HAP-1 (cell line): ENCODE measurements at places on chromosomes 3 and 15.

DNA sequence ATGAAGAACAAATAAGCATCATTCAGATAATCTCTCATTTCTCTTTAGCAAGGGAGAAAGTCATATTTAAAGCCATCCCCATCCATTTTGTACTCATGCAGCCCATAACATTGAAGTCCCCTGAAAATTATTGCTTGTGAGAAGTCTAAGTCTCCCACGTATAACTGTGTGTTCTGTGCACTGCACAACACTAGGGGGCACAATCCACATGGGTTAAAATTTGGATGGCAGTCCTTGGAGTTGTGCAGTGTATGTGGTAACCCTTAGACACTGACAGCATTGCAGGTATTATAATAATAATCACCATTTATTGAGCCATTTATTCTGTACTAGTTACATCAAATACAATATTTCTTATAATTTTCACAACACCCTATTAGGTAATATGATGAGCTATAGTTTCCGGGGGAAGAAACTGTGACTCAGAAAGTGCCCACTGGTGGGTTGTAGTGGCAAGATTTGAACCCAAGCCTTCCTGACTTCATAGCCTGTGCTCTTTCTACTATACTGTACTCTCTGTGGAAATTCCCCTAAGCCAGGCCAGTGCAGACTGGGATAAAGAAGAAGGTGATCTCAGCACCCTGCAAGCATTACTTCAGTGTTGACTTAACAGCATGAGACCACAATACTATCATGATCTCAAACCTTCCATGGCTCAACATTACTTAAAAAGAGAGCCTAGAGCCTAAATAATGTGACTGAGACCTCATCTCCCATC lies 15.7 kb downstream of the KCNAB1 start:
- peak; percentile 23 for DNase-seq

DNA sequence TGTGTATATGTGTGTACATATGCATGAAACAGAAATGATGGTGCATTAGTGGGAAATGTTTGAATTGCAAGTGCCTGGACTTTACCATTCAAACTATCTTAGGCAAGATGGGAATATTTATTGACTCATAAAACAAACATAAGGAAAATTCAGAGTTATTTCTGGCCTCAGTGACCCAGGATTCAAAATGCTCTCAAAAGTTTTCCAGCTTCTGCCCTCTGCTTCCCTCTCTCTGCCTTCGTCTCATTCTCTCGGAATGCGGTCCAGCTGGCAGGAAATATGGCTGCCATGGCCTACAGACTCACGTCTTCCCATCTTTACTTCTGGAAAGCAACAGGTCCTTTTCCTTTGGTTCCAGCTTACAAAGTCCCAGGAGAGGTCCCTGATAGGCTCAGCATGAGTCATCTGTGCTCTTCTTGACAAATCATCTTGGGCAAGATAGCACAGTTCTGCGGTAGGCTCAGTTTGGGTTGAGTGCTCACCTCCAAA lies 8.7 kb upstream of the ZNF774 start:
- DNase-seq: no peak

DNA sequence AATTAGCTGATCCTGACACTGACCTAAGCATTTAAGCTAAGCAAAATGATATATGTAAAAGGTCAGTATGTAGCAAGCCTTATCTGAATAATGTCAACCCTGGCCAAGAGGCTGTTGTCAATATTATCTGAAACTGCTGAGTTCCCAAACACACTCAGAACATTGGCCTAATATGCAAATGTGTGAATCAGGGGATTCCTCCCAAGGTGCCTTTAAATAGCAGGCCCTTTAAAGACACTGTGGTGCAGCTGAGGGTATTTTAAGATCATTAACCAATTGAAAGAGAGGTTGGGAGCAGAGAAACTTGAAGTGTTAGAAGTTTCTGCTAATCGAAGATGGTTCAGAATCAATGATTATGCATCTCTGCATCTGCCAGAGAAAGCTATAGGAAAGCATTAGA lies 207.0 kb downstream of the NTRK3 start:
- no peak for DNase-seq

DNA sequence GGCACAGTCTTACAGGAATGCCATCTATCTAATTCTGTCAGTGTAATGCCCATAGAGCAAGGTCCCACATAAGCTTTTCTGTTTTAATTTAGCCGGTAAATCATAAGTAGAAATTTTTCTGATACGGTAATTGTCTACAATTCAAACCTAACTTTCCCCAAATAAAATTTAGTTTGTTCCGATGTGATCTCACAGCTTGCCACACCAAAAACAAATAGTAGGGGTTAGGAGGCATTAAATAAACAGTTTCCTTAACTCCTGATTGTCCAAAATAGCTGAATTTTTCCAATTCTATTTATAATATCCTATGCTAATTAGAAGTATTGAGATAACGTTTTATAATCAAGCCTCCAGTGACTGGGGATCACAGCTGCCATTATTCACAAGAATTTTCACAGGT lies 53.3 kb downstream of the TSC22D2 start:
- no peak for DNase-seq

DNA sequence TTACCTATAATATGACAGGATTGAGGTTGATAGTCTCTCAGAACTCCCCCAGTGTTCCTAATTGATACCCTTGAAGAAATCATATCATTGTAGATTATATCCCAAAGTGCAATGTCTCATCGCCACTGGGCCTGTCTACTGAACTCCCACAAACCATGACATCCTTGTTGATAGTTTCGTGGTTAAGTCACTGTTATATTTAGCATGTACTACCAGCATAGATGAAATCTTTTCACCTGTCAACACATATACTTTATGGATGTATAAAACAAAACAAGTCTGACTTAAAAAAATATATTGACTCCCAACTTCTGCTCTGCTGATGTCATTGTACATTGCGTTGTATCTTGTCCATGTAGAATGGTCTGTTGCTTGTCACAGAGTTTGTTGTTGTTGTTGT lies 128.1 kb downstream of the IQCH start:
- DNase-seq: no peak

GRCh38 chr15:70573121-70573850 lies 190.1 kb downstream of the UACA start:
- DNase-seq: no peak

DNA sequence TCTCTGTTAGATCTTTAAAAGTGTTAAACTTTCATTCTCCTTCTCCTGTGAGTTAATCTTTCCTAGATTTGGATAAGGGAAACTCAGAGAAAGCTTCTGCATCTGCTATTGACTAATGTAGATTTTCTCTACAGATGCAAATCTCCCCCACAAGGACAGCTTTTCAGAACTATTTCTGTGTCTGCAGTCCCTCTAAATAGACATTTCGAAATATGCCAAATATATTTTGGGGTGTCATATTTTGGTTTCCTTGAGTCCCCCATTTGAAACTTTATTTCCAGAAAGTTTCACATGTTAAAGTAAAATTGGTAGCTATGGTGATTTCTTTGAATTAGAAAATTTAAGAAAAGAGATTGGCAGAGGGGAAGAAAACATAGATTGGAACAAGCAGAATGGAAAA lies 852.3 kb upstream of the ALCAM start:
- no peak for DNase-seq

DNA sequence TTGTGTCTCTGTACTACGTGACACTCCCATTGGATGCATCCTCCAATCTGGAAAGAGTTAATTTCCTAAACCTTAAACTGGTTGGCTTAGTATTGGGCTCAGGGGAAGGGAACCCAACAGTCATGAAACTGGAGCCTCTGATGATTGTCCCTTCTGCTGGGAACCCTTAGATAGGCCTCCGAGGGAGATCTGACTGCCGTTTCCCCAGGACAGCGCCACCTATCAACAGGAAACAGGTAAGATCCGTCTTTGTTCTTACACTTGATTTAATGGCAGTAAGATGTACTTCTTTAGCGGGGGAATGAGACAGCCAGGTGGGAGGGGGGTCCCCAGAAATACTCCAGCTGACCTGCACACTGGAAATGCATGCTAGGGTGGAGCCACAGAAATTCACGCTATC lies 1749.6 kb downstream of the SI start:
- DNase-seq: peak; percentile 10

GRCh38 chr3:110968076-110968475 lies 103.5 kb upstream of the NECTIN3 start:
- DNase-seq: no peak

DNA sequence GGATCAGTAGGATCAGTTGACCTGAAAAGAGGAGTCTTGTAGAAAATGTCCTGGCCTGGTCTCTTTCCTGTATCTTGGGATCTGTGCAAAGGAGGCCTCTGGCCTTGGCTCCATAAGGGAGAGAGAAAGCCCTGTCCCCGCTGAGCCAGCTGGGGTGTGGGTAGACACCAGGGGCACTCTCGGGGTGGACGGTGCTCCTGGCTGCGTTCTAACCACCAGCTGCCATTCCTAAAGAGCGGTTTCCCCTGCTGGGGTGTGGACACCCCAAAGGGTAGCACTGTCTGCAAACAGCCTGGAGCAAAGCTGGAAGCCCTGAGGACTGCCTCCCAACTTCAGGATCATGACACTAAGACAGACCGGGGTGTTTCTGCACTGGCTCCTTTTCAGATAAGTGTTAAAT lies 23.5 kb downstream of the SYNM start:
- no peak for DNase-seq

DNA sequence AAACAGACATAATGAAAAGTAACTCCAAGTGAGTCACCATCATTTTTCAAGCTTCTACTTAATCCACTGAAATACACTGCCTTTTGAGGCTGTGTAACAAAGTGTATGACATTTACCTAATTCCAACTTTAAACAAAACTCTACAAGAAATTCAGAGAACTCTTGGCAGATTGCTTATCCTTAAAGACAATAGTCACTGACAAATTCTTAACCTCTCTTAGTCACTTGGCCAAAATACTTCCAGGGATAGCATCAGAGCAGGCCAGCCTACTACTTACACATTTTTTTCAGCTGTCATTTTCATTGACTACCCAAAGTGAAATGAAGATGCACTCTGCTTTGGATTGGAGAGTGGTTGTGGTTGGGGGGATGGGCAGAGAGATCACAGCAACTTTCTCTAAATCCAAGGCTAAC lies 3.6 kb downstream of the WWTR1 start:
- no peak for DNase-seq

DNA sequence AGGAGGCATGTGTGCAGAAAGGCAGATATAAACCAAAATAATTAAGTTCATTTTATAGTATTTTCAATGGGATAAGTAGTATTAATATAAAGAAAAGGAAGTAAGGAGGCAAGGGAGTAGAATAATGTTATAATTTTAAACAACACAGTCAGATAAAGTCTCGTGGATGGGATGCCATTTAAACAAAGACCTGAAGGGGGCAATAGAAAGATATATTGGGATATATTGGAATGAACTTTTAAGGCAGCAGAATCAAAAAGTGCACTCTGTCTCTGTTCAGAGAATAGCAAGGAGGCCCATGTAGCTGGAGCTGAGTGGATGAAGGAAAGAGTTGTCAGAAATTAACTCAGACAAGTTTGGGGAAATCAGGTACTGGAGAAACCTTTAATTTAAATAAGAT lies 158.7 kb downstream of the CGGBP1 start:
- DNase-seq: no peak

GRCh38 chr3:156460206-156460611 lies 94.7 kb downstream of the SSR3 start:
- DNase-seq: no peak

GRCh38 chr15:86629409-86630356 lies 550.0 kb downstream of the AGBL1 start:
- DNase-seq: peak; percentile 58

- peak; percentile 87 for DNase-seq
Measured at GRCh38 chr3:39404943-39405686, 1.4 kb upstream of the RPSA start.

- DNase-seq: no peak
Measured at GRCh38 chr3:14225421-14225820, 46.8 kb downstream of the LSM3 start.

DNA sequence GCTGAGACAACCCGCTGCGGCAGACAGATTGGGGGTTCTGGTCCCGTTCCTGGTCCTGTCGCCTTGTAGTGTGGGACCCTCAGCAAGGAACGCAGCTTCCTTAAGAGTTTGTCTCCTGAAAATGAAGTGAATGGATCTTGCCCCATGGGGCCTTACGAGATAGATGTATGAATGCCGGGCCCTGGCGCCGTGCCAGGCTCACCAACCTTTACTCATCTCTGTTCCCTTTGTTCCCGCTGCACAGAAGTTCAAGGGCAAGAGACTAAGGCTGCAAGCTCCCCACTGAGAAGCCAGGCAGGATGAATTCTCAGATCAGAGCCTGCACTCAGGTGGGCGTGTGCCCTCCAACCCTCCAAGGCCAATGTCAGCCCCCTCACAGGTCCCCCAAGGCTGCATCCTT lies 162.7 kb upstream of the IQSEC1 start:
- DNase-seq: no peak

DNA sequence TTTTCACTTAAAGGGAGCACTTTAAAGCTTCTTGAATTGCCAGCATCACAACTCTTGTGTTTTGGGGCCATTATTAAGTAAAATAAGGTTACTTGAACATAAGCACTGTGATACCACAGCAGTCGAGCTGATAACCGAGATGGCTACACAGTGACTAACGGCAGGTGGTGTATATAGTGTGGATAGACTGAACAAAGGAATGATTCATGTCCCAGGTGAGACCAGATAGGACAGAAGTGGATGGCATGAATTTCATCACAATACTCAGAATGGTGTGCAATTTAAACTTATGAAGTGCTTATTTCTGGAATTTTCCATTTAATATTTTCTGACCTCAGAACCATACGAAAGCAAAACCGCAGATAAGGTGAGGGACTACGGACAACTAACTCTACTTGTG lies 40.2 kb downstream of the PBRM1 start:
- no peak for DNase-seq

DNA sequence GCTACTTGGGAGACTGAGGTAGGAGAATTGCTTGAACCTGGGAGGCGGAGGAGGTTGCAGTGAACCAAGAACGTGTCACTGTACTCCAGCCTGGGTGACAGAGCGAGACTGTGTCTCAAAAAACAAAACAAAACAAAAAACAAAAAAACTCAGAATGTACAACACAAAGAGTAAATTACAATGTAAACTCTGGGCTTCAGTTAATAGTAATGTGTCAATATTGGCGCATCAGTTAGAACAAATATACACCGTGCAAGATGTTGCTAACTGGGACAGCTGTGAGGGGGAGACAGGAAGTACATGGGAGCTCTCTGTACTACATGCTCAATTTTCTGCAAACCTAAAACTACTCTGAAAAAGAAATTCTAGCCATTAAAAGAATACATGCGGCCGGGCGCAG lies 23.5 kb upstream of the TRPM1 start:
- no peak for DNase-seq

DNA sequence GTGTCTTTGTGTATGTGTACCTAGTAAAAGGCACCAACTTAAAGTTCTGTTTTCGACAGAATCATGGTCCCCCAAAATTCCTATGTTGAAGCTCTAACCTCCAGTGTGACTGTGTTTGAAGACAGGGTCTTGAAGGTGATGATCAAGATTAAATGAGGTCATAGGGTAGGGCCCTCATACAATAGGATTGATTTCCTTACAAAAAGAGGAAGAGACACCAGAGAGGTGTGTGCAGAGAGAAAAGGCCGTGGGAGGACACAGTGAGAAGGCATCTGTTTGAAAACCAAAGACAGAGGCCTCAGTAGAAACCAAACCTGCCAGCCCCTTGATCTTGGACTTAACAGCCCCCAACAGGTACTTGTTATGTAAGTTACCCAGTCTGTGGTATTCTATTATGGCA lies 52.0 kb upstream of the CORO2B start:
- no peak for DNase-seq
